ENCODE measurements at places on chromosomes 13 and 19.

GRCh38 chr13:102028868-102029267, 373.0 kb downstream of the FGF14 start:
- DNase-seq, result no peak

- peak; percentile 43 for DNase-seq
These were observed 3.1 kb upstream of the CTXN1 start for GRCh38 chr19:7928741-7929701.

GRCh38 chr13:19791953-19792537, 9.3 kb upstream of the PSPC1 start:
- no peak for DNase-seq

- no peak for DNase-seq
These were observed 57.9 kb downstream of the MBD3L2B start for GRCh38 chr19:6963244-6963852.

GRCh38 chr19:40976134-40976533, 14.9 kb upstream of the CYP2B6 start:
- DNase-seq, result no peak
